ENCODE measurements at places on chromosomes 6 and 20. TPM values are rescaled to one million over a fixed set of nuclear protein-coding genes. Genes with fewer than 3 reads are reported as not detected.

NMBR gene
- not detected for total RNA-seq

GRCh38 chr6:31620586-31621319, at the start of gene PRRC2A:
Gene PRRC2A (plus strand): TSS chr6:31620715. CDS start chr6:31622790, 2,075 bp downstream.
- H3K36me3 ChIP-seq, result peaks cover 23% of the 10 kb centered on the region
- H3K27ac ChIP-seq, result peak within 1 kb of the TSS; percentile 97
- H3K4me3 ChIP-seq, result peak within 1 kb of the TSS; percentile 96
- peak; percentile 74 for DNase-seq
- H3K4me1 ChIP-seq, result peaks cover 35% of the 10 kb centered on the region

GRCh38 chr20:11403711-11404110, 514.0 kb upstream of the BTBD3 start:
- H3K4me3 ChIP-seq, result no peak overlapping the region
- no peak overlapping the region for H3K27ac ChIP-seq
- peaks cover 5% of the 10 kb centered on the region for H3K4me1 ChIP-seq
- peaks cover 2% of the 10 kb centered on the region for H3K36me3 ChIP-seq
- H3K27me3 ChIP-seq, result no peaks in the 10 kb centered on the region

DNA sequence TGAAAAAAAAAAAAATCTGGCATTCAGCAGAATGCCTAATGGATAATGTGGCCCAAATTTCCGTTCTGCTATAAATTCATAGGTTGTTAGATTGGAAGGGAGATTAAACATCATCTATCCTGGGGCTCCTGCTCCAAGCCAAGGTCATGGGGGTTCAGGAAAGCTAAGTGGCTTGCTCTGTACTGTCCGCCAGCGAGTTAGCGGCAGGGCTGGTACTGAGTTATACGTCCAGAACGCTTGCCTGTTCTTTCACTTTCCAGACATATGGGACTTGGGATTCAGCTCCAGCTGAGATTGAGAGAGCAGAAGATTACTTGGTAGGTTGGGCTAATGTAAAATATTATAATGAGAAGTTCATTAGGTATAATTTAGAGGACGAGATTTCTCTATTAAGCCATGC, 858 bp downstream of the RWDD1 start:
- H3K36me3 ChIP-seq, result no peaks in the 10 kb centered on the region
- peak overlapping the region; percentile 96 for H3K27ac ChIP-seq
- H3K4me3 ChIP-seq, result peak overlapping the region; percentile 100
- H3K4me1 ChIP-seq, result peaks cover 34% of the 10 kb centered on the region
- H3K27me3 ChIP-seq, result peaks cover 7% of the 10 kb centered on the region
- DNase-seq, result no peak

- H3K4me3 ChIP-seq, result no peak overlapping the region
- H3K27me3 ChIP-seq, result no peaks in the 10 kb centered on the region
- peaks cover 11% of the 10 kb centered on the region for H3K4me1 ChIP-seq
- no peaks in the 10 kb centered on the region for H3K36me3 ChIP-seq
- no peak for DNase-seq
Measured at GRCh38 chr6:163670336-163670735, 255.8 kb downstream of the QKI start.

GRCh38 chr6:130780122-130780521, 47.1 kb upstream of the SMLR1 start:
- no peak for DNase-seq
- no peak overlapping the region for H3K4me3 ChIP-seq
- H3K36me3 ChIP-seq, result no peaks in the 10 kb centered on the region
- no peaks in the 10 kb centered on the region for H3K4me1 ChIP-seq

DNA sequence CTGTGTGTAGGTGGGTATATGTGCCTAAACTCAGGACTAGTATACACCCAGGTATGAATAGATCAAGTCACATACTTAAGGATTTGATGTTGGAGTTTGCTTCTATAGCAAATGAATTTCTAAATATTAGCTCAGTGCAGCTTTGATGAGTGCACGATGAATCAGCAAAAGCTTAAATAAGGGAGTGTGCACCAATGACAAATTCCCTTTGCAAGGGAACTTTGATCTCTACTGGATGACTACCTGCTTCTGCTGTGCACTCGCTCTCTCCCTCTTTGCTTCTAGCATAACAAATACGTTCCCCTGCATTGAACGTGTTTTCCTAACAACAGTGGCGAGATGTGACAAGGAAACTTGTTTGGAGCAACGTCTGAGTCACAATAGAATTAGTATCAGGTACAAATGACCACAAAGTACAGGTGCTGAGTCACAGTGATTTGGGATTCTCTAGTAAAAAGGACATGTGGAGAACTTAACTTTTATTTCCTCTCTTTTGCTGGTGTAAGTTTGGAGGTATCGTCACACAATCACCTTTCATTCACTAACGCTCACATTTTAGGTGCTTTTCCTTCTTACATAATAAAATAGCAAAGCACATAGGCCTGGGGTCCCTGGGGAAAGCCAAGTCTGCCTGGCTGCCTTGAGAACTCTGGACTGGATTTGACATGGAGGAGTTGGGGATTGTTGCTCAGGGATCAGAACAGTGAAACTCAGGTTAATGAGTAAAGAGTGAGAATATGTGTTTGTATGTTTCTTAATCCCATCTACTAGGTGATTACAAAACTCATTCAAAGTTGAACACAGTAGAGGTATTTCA, 49.7 kb downstream of the KLHL31 start:
- H3K4me1 ChIP-seq, result no peaks in the 10 kb centered on the region
- no peak overlapping the region for H3K4me3 ChIP-seq
- no peak for DNase-seq
- no peaks in the 10 kb centered on the region for H3K36me3 ChIP-seq

DNA sequence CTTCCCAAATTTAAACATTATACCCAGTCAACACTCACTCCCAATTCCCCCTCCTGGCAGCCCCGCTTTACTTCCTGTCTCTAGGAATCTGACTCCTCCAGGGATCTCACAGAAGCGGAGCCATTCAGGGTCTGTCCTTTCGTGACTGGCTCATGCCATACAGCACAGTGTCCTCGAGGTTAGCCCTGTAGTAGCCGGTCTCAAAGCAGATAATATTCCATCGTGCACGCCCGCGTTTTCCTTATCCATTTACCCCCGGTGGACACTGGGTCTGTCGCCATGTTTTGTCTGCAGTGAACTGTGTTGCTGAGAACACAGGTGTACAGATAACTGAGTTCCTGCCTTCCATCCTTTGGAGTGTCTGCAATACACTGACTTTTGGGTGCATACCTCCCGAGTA, 95.3 kb downstream of the TTLL2 start:
- H3K27ac ChIP-seq, result no peak overlapping the region
- H3K27me3 ChIP-seq, result no peaks in the 10 kb centered on the region

GRCh38 chr6:47804821-47805220, 23.0 kb downstream of the OPN5 start:
- DNase-seq, result no peak
- H3K4me1 ChIP-seq, result peaks cover 2% of the 10 kb centered on the region
- no peaks in the 10 kb centered on the region for H3K27me3 ChIP-seq
- no peak overlapping the region for H3K27ac ChIP-seq

- no peak for DNase-seq
- no peak overlapping the region for H3K27ac ChIP-seq
- H3K36me3 ChIP-seq, result no peaks in the 10 kb centered on the region
- H3K4me1 ChIP-seq, result peaks cover 14% of the 10 kb centered on the region
- no peaks in the 10 kb centered on the region for H3K27me3 ChIP-seq
- H3K4me3 ChIP-seq, result no peak overlapping the region
Measured at GRCh38 chr20:48592107-48592940, 235.5 kb downstream of the PREX1 start.

KIAA1755 gene
- 9.5 TPM for total RNA-seq

DNA sequence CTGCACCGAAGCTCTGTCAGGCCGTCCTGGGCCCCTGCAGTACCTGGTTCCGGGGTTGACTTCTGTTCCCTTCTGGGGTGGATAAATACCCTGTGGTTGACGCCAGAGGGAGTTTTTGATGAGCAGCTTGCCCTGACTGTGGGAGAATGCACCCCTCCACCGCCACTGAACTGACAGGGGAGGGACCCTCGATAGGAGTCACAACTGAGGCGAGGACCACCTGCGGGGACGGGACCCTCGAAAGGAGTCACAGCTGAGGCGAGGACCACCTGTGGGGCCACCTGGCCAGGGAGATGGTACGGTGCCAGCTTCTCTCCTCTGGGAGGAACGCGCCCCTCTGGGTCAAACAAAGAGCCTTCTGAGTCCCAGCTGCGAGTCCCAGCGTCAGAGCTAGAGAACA, 100.1 kb upstream of the FRMD1 start:
- H3K27ac ChIP-seq, result peak overlapping the region; percentile 88

RFX6 gene
- total RNA-seq, result not detected

SESN1 gene
- 12.0 TPM for total RNA-seq

All from neural crest cell (in vitro differentiated cells).